ENCODE measurements at places on chromosomes 3 and 15.

GRCh38 chr3:106130384-106131198, 261.8 kb upstream of the CBLB start:
- DNase-seq: no peak
- H3K36me3 ChIP-seq: no peaks in the 10 kb centered on the region
- H3K4me3 ChIP-seq: no peak overlapping the region
- no peaks in the 10 kb centered on the region for H3K27me3 ChIP-seq
- H3K4me1 ChIP-seq: no peaks in the 10 kb centered on the region

GRCh38 chr15:38814891-38815290, 250.3 kb upstream of the RASGRP1 start:
- no peak for DNase-seq
- no peaks in the 10 kb centered on the region for H3K4me1 ChIP-seq
- no peak overlapping the region for H3K4me3 ChIP-seq
- H3K36me3 ChIP-seq: no peaks in the 10 kb centered on the region
- H3K27me3 ChIP-seq: peaks cover 9% of the 10 kb centered on the region

DNA sequence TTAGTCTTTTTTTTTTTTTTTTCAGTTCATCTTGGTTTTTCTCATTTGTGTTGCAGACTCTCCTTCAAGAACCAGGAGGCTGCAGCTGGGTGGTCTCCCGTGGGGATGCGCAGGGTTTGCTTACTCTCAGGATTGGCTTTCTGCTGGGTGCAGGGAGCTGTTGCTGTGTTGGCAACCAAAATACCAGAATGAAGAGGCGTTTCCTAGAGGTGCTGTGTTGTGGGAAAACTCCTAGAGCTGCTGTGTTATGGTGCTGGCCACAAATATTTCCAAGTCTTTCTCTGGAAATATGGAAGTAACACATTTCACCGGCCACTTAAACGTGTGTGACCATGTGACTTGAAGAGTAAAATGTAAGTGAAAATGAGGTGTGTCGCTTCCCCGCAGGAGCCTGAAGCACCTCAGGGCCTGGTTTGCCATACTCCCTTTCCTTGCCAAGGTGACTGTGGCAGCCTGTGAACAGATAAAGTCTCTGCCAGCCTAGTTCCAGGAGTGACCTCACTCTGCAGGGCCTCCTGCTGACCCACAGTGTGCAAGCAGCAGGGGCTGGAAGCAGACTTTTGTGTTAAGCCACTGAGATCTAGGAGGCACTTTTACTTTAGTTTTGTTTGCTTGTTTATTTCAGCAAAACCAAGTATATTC, 258.9 kb downstream of the ADAMTS17 start:
- no peak for DNase-seq
- H3K4me3 ChIP-seq: no peak overlapping the region
- H3K4me1 ChIP-seq: no peaks in the 10 kb centered on the region
- no peak overlapping the region for H3K27ac ChIP-seq

DNA sequence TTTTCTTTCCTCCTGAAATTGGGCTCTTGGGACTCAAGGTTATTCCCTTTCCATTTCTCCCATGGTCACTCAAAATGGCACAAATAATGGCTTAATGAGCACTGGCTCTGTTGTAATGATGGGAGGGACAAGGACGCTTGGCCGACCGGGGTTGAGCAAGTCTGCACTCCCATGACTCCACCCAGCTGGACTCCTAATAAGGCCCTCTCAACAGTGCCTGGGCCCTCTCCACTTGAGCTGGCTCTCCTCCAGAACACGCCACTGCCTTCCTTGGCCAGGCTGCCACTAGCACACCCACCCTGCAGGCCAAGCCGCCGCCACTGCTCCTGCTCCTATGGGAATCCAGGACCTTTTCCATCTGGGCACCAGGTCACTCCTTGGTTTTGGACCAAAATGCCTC, 42.3 kb downstream of the ADCY5 start:
- DNase-seq: no peak
- H3K27ac ChIP-seq: no peak overlapping the region
- no peaks in the 10 kb centered on the region for H3K36me3 ChIP-seq

DNA sequence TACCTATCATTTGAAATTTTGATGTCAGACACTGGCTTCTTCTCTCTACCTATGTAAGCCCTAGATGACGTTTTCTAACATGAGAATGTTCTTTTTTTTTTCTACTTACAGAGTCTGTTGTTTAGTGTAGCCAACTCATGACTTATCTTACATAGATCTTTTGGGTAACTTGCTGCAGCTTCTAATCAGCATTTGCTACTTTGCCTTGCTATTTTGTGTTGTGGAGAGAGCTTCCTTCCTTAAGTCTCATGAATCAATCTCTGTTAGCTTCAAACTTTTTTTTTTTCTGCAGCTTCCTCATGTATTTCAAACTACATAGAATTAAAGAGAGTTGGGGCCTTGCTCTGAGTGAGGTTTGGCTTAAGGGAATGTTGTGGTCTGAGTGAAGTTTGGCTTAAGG, 568.7 kb upstream of the BCHE start:
- no peak for DNase-seq
- no peaks in the 10 kb centered on the region for H3K36me3 ChIP-seq
- no peaks in the 10 kb centered on the region for H3K27me3 ChIP-seq
- H3K4me3 ChIP-seq: no peak overlapping the region

DNA sequence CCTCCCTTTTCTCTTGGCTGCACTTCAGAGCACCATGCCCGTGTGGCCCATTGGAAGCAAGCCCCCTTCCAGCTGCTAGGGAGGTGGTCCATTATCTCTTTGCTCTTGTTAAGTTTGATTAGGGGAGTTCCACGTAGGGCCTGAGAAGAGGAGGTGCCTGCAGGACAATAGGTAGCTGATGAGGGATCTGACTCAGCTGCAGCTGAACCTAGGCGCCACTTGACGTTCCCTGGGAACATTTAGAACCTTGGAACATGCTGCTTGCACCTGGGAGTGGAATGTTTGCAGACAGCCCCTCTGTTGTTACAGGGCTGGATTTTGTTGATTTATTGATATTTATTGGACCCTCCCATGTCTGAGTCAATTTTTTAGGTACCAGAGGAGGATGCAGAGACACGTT, 4.7 kb downstream of the SMAD3 start:
- no peak for DNase-seq
- H3K27me3 ChIP-seq: no peaks in the 10 kb centered on the region
- no peak overlapping the region for H3K27ac ChIP-seq
- peak overlapping the region; percentile 89 for H3K4me3 ChIP-seq

- H3K27me3 ChIP-seq: peaks cover 60% of the 10 kb centered on the region
- H3K36me3 ChIP-seq: peaks cover 4% of the 10 kb centered on the region
- no peaks in the 10 kb centered on the region for H3K4me1 ChIP-seq
These were observed 387.8 kb upstream of the THBS1 start for GRCh38 chr15:39192979-39193560.

DNA sequence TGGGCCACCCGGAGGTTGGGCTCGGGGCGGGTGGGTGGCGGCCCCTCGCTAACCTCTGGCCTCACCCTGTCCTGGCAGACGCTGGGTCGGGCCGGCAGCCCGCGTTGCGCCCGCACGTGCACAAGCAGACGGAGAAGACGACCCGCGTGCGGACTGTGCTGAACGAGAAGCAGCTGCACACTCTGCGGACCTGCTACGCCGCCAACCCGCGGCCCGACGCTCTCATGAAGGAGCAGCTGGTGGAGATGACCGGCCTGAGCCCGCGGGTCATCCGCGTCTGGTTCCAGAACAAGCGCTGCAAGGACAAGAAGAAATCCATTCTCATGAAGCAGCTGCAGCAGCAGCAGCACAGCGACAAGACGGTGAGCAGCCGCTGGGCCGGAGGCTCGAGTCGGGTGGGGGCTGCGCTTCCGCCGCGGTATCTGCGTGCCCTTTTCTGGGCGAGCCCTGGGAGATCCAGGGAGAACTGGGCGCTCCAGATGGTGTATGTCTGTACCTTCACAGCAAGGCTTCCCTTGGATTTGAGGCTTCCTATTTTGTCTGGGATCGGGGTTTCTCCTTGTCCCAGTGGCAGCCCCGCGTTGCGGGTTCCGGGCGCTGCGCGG, 3.7 kb downstream of the ISL2 start:
- DNase-seq: no peak
- H3K27me3 ChIP-seq: peaks cover 94% of the 10 kb centered on the region
- H3K4me3 ChIP-seq: peak overlapping the region; percentile 82
- H3K27ac ChIP-seq: no peak overlapping the region
- peaks cover 23% of the 10 kb centered on the region for H3K36me3 ChIP-seq

DNA sequence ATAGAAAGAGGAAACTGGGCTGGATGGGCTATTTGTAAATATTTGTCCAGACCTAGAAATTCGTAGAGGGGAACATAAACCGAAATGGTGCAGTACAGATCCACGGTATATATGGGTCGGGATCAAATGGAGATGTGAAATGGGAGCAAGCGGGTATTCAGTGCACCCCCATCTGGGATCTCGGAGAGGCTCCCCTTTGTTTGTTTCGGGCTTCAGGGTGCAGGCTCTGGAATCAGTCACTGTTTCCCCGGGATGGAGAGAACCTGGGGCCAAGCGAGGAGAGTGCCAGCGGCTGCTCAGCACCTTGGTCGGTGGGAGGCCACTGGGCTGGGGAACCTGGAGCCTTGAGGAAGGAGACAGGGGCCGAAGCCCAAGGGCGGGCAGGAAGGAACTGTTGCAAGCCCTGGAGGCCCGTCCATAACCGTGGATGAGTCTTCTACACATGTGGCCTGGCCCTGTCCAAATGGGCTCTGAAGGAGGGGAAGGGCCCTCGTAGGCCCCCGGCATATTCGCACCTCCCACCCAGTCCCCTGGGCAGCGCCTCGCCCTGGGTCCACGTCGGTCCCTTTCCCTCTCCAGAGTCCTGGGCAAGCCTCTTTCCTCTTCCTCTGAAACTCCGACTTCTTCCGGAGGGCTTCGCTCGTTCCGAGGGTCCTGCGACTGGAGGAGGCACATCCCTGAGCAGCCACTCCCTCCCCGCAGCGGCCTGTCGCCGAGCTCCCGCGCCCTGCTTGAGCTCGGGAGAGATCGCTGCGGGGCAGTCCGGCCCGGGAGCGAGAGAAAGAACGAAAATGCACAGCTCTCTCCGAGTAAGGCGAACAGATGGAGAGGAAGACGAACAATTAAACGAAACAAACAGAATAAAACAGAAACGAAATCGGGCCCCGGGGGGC, 3.0 kb downstream of the ISL2 start:
- peaks cover 94% of the 10 kb centered on the region for H3K27me3 ChIP-seq
- H3K4me1 ChIP-seq: peaks cover 58% of the 10 kb centered on the region
- H3K4me3 ChIP-seq: peak overlapping the region; percentile 82
- no peak for DNase-seq

DNA sequence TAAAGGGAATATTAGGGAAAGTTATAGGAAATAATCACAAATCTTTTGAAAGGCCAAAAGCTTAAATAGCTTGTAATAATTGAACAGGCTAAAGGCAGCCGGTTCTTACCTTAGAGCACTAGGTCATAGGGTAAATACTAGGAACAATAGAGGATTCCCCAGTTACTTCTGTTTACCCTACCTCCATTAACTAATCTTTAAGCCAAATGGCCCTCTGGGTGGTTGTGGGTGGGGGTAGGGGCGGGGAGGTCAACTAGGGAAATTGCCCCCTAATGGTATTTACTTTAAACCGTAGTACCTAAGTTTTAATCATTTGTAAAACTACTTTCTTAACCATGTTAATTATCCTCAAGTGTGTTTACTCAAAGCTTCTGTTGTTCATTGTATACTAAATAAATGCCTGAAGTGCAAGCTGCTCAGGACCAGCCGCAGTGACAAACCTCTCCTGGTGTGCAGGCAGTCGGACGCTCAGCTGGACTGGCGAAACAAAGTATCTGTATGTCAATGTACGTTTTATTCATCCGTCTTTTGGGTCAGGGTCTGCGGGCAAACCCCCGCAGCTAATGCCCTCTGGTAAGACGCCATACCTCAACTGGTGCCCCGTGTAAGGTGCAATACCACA, 18.9 kb downstream of the MAGEL2 start:
- no peaks in the 10 kb centered on the region for H3K36me3 ChIP-seq
- H3K4me1 ChIP-seq: no peaks in the 10 kb centered on the region
- no peak overlapping the region for H3K27ac ChIP-seq
- peaks cover 13% of the 10 kb centered on the region for H3K27me3 ChIP-seq
- no peak overlapping the region for H3K4me3 ChIP-seq

GRCh38 chr3:194255252-194256039, 95.7 kb downstream of the CPN2 start:
- H3K27ac ChIP-seq: peak overlapping the region; percentile 65
- no peaks in the 10 kb centered on the region for H3K27me3 ChIP-seq
- no peaks in the 10 kb centered on the region for H3K36me3 ChIP-seq
- no peak for DNase-seq

- no peak for DNase-seq
- H3K4me1 ChIP-seq: no peaks in the 10 kb centered on the region
- H3K4me3 ChIP-seq: no peak overlapping the region
- no peak overlapping the region for H3K27ac ChIP-seq
- peaks cover 2% of the 10 kb centered on the region for H3K36me3 ChIP-seq
- no peaks in the 10 kb centered on the region for H3K27me3 ChIP-seq
These were observed 1186.5 kb downstream of the SI start for GRCh38 chr3:163891771-163892170.

- peaks cover 3% of the 10 kb centered on the region for H3K36me3 ChIP-seq
- DNase-seq: no peak
- peaks cover 15% of the 10 kb centered on the region for H3K4me1 ChIP-seq
- peaks cover 77% of the 10 kb centered on the region for H3K27me3 ChIP-seq
- H3K27ac ChIP-seq: no peak overlapping the region
- no peak overlapping the region for H3K4me3 ChIP-seq
These were observed 57.8 kb downstream of the EPHB3 start for GRCh38 chr3:184619369-184619768.

DNA sequence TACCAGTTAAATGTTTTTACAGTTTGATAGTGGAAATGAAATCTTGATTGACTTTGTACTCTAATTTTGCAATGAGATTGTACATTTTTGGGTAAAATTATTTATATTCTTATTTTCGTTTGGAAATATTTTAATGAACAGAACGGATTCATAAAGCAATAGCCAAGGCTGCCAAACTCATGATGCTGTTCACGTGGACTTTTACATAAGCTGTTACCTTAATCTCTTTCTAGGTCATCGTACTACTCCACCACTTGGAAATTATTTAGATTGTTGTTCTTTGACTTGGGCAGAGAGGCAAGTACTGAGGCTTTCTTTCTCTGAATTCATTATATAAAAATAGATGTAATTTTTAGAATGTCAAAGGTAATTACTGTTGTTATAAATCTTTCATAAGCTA, 16.2 kb downstream of the SYNPR start:
- H3K4me3 ChIP-seq: no peak overlapping the region
- H3K4me1 ChIP-seq: no peaks in the 10 kb centered on the region
- DNase-seq: no peak
- no peaks in the 10 kb centered on the region for H3K27me3 ChIP-seq
- no peak overlapping the region for H3K27ac ChIP-seq

- no peak overlapping the region for H3K4me3 ChIP-seq
- no peak for DNase-seq
- H3K4me1 ChIP-seq: no peaks in the 10 kb centered on the region
- peaks cover 15% of the 10 kb centered on the region for H3K27me3 ChIP-seq
- H3K36me3 ChIP-seq: no peaks in the 10 kb centered on the region
These were observed 254.2 kb downstream of the GAP43 start for GRCh38 chr3:115877615-115877899.

GRCh38 chr3:30779686-30780287, 114.7 kb downstream of the GADL1 start:
- H3K36me3 ChIP-seq: peaks cover 2% of the 10 kb centered on the region
- H3K27ac ChIP-seq: no peak overlapping the region
- DNase-seq: no peak
- peaks cover 24% of the 10 kb centered on the region for H3K27me3 ChIP-seq
